ENCODE measurements at places on chromosomes 4 and X.
A peak's percentile ranks its signal among the peaks of the same experiment; 100 is the strongest.

GRCh38 chr4:174674305-174674840 lies 152.1 kb upstream of the HPGD start:
- no peak for DNase-seq

DNA sequence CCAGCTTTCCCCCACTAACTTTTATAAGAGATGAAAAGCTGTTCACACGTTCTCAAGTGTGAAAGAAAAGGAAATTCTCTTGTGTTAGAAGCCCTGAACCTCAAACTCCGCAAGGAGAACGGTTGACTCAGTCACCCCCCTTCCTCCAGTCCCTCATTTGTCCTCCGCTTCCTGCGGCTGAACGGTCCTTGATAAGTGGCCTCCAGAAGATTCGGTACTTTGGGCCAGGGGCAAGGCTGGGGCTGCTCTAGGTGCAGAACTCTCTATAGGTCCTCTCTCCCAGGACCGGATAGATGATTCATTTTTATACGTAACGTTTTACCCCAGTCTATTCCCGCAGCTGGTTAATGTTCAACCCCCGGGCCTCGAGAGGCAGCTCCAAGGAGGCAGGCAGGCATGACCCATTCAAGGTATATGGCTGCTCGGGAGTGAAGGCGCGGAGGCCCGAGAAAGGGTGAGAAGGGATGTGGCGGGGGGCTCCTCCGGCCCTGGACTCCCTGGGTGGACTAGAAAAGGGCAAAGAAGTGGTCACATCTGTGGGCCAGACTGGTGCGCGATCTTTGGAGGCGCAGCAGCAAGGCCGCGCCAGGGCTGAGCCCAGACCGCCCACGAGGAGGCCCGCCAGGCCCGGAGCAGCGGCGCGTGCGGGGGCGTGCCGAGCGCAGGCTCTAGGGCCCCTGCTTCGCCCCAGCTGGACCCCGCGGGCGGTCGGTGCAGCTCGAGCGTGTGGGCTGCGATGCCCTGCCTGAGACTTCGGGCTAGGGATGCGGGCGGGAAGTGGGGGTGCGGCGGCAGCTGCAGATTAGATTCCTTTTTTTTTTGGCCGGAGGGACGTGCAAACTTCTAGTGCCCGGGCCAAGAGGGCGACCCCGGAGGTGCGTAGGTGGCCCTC lies 11.7 kb downstream of the PITX2 start:
- no peak for DNase-seq

GRCh38 chrX:118943102-118943501 lies 31.3 kb upstream of the LONRF3 start:
- no peak for DNase-seq

DNA sequence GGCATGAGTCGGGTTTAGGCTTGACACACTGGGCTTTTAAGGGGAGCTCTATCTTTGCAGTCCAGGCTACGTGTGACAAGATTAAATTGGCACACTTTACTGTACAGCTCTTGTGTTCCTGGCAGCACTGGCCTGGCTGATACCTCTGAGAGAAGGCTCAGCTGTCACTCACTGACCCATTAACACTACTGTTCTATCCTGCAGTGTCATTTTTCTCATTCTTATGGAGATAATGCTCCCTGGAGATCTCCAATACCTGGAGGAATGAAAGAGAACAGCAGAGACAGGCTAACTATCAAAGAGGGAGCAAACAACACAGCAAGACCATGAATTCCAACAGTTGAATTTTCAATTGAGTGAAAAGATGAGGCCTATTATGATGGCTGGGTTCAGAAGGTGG lies 1.7 kb upstream of the PDHA2 start:
- no peak for DNase-seq

DNA sequence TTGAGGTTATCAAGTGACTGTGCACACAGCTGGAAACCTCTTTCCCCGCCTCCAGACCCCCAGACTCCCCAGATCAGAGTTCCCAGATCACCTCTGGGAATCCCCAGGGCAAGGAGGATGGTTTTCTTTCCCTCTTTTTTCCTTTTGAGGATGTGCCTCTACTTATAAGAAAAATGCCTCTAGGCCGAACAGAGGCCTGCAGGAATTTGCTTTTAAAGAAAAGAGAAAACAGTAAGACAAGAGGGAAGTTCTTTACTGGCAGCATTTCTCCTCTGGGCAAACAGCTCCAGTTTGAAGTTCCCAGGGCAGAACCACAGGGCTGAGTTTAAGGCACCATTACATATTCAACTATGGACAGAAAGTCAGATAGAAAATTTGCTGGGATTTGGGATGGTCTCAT lies 837.9 kb upstream of the LCORL start:
- DNase-seq = no peak

DNA sequence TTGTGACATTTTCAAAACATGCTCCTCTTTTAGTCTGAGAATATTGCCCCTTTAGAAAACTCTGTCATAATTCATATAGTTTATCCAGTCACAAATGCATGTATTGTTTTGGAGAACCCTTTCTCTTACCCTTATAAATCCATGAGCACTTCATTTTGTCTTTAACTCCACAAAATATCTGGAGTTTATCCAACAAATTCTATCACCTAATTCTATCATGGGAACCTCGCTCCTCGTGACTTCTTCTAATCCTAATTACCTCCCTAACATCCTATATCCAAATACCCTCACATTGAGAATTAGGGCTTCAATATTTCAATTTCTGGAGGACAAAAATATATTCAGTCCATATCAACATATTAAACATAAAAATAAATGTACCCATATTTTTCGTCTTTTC lies 1565.9 kb downstream of the ARAP2 start:
- no peak for DNase-seq

GRCh38 chr4:17805580-17806155 lies 4.9 kb downstream of the DCAF16 start:
- DNase-seq = no peak

GRCh38 chrX:150197388-150197787 lies 165.7 kb upstream of the MAMLD1 start:
- DNase-seq = no peak

DNA sequence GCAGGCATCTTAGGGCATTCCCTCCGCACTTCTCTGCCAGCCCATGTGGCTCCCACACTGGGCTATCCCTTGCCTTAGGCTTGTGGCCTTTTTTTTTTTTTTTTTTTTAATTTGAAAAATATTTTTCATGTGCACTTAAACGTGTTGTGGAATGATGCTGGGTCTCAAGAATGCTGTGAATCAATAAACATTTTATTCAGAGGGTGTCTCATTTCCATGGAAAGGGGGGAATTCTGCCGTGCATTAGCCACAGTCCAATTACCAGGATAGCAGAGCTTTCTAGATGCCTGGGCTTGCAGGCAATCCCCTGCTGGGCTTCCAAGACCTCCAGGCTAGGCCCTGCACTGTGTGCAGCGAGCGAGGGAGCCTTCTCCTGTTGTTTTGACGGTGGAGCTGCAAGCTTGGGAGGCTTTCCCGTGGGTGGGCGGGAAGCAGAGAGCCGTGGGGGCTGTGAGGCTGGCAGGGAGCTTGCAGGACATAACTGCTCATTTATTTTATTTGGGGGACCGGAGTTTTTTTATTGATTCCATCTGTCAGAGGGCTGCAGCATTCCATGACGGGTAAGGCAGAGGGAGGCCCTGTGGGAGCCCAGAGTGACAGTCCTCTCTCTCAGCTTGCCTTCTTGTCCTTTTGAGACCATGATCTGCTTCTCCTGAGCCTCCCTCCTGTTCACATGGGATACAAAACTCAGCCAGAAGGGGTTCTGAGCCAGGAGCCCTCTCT lies 2.6 kb upstream of the CPZ start:
- no peak for DNase-seq

- no peak for DNase-seq
Observed at GRCh38 chr4:78732332-78733104, 43.6 kb upstream of the BMP2K start.

GRCh38 chrX:52082578-52082977 lies 13.6 kb upstream of the MAGED4B start:
- DNase-seq = no peak

GRCh38 chr4:177485528-177485927 lies 43.3 kb upstream of the AGA start:
- no peak for DNase-seq

DNA sequence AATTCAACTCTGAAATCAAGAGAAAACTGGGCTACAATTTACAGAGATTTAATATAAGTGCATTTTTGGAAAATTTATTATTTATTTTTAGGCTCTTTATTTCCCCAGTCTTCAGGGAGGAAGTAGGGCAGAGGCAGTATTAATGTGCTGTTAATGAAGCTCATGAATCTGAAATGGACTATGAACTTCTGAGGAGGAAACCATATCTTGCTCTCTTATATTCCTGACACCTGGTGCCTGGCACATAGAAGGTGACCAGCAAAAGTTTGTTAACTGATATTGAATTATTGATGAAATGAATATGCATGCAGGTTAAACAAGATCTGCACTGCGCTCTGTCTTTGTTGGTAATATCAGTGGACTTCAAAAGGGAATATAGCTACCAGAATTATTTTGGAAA lies 55.1 kb downstream of the UGT8 start:
- DNase-seq = no peak

DNA sequence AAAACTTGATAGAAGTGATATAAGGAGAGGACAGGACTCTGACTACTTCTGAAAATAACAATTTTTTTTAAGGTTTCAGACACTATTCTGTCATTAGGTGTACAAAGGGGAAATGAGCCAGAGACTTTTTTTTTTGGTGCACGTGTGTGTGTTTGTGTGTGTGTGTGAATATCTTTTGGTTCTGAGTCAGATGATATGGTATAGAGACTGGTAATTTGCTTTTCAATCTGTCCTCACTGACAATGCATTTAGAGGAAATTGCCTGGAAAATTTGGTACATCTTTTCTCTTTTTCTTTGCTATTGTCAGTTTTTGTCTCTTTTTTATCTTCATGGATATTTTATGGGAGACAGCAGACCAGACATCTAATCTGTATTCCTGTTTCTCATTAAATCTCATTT lies 59.3 kb downstream of the DDIT4L start:
- DNase-seq = no peak

GRCh38 chr4:136540747-136541146 lies 991.5 kb downstream of the PCDH18 start:
- no peak for DNase-seq

DNA sequence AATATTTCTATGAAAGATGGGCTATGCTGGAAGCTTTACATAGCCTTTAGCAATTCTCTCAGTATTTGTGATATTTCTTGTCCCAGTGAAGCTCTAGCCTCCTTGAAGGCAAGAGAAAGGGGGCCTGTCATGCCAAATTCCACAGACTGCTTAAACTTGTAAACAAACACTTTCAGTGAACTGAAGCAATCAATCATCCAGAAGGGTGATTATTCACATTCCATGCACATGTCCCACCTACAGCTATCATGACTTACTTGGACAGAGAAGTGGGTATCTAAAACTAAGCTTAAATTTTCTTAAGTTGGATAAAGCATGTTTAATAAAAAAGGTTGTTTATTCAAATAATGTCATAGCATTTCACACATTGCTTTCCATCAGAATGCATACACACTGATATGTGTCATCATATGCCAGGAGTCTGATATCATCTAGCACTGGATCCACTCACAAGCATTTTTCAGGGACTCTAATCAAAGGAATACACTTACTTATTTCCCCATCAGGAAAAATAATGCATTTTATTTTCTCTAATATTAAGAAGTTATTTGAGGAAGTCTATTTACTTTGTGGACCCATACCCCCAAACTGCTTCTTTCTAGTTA lies 1.2 kb upstream of the FSTL5 start:
- no peak for DNase-seq

- DNase-seq = no peak
Observed at GRCh38 chrX:15233416-15234015, 36.4 kb downstream of the ASB9 start.

GRCh38 chr4:118757761-118758251 lies 72.6 kb downstream of the METTL14 start:
- DNase-seq = no peak

GRCh38 chr4:168558599-168558998 lies 61.7 kb downstream of the PALLD start:
- no peak for DNase-seq

- DNase-seq = peak; percentile 34
Observed at GRCh38 chrX:102651242-102652011, at the start of gene GPRASP1. Gene GPRASP1 (plus strand): TSS chrX:102651483. CDS start chrX:102653914, 2,431 bp downstream.

- no peak for DNase-seq
Observed at GRCh38 chrX:66013194-66013816, 26.6 kb downstream of the VSIG4 start.

DNA sequence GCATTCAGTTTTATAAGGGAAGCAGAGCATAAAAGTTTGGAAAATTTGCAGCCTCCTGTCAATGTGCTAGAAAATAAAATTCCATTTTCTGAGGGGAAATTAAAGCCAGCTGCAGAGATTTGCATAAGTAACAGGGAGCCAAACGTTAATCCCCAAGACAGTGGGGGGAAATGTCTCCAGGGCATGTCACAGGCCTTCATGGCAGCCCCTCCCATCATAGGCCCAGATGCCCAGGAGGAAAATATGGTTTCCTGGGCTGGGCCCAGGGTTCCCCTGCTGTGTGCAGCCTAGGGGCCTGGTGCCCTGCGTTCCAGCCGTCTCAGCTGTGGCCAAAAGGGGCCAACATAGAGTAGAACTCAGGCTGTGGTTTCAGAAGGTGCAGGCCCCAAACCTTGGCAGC lies 9.3 kb downstream of the RNF4 start:
- DNase-seq = no peak

DNA sequence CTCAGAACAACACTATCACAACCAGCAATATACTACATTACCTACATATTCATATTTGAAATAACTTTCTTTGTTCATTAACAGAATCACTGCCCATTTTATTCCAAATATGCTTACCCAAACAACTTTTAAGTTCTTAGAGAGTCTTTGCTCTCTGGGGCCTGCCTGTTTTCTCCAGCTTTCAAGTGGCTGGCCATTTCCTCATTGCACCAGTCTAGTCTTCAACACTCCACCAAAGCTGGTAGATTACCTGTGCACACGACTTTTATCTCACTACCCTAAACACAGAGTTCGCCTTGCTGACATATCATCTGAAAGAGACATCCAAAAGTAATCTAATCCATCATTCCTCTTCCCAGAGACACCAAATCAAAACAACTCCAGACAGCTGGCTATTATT lies 66.2 kb downstream of the PRDM5 start:
- DNase-seq = no peak

DNA sequence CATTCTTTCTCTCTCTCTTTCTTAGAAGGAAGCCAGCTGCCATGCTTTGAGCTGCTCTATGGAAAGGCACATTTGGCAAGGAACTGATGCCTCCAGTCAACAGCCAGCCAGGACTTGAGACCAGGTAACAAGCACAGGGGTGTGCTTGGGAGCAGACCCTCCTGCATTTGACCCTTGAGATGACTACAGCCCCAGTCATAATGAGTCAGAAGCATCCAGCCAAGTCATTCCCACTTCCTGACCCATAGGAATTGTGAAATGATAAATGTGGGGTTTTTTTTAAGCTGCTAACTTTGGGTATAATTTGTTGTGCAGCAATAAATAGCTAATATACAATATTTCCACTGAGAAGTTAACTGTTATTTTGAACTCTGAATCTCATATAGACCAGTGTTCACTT lies 446.9 kb downstream of the GRXCR1 start:
- no peak for DNase-seq

DNA sequence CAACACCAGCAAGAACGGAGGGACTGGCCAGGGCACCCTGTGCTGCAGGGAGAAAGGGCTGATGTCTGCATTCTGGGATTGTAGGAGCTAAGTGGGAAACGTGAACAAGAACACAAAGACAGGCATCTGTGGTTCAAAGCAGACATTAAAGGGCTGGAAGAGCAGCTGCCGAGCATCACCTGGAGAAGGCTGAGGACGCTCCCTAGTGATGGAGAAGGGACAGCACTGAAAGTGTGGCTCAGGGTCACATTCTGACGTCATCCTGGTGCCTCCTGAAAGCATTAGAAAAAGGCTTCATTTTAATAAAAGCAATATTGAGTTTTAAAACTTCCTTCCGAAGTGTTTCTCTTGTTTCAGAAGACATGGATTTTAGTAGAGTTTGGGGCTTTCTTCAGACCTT lies 62.3 kb downstream of the CLDN22 start:
- DNase-seq = no peak

GRCh38 chrX:96436105-96436504 lies 248.5 kb upstream of the DIAPH2 start:
- no peak for DNase-seq
